Fibroblast of pulmonary artery (primary cell): ENCODE measurements at places on chromosomes 7 and 10.

DNA sequence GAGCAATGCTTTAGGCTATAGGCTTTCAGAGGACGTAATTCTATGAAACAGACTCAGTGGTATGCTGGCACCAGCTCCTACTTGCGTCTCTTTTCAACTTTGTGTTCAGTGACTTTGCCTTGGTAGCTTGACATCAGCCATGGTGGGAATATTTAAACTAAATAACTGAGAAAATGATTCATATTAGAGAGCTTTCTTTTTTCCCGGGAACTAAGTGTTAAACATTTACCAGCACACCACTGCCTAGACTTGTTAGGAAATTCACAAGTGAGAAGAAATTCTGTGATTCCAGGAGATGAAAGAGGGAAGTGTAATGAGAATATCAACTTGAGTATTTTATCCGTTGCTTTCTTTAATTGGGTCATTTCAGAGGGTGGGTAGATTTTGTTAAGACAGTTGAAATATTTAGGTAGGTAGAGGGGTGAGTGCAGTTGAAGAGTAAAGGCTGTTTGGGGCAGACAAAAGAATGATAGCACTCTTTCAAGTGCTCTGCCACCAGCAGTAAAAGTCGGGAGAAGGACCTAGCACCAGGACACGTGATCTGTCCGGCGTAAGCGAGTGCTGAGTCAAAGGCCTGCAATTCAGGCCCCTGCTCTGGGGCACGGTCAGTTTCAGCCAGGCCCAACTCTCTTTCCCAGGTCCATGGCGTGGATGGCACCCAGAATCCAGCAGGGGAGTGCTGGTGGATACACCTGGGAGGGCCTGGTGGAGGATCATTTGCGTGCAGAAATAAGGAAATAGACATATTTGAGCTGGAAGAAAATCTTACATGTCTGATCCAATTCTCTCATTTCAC, 206.3 kb downstream of the SNX10 start:
- no peak for DNase-seq

GRCh38 chr7:47142169-47142866, 439.6 kb downstream of the TNS3 start:
- no peak for DNase-seq

DNA sequence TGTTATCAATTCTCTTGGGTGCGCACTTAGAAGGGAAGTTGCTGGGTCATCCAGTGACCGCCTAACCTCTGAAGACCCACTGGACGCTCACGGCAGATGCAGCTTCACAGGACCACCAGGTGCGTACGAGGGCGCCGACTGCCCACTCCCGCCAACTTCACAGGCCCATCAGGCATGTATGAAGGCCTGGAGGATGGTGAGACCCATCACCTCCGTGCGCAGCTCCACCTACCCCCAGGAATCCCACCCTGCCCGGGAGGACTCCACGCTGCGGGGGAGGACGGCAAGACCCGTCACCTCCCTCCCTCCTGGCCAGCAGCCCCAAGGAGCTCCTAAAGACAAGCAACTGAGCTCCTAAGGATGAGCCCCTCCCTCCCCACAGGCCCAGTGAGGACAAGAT, 146.9 kb downstream of the MAD1L1 start:
- DNase-seq, result no peak

- DNase-seq, result no peak
Observed at GRCh38 chr7:157775021-157775559, 438.3 kb downstream of the DNAJB6 start.

GRCh38 chr7:29397398-29397797, 166.2 kb upstream of the PRR15 start:
- DNase-seq, result no peak

GRCh38 chr7:32809347-32809746, 82.2 kb downstream of the KBTBD2 start:
- DNase-seq, result no peak
